ENCODE measurements at places on chromosomes 5 and 9.

DNA sequence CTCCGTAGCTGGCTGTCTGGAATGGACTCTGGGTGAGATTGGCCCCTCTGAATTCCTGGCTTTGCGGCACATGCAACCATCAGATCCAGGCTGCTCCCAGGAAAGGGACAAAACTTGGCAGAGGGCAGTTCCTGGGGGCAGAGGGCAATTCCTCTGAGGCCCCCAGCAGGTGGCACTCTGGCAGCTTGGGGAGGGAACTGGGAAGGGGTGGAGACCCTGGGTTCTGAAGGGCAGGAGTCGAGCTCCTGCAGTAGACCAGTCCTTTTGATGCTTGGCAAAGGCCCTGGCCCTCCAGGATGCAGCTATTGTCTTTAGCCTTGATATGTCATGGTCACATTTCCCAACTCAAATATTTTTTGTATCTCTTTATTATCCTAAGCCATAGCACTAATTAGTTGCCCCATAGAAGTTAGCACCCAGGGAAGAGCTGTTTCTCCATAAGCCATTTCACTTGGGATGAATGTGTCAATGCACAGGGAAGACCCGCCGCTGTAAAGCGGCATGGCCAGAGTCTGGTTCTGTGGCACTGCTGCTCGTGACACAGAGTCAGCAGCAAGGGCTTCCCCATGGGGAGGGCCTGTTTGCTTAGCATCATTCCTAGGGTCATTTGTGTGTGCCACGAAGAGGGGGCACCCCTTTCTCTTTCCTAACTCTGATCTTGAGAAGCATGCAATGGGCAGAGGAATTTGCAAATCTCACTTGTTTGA is 51.2 kb upstream of the CDK20 start:
- DNase-seq: no peak

DNA sequence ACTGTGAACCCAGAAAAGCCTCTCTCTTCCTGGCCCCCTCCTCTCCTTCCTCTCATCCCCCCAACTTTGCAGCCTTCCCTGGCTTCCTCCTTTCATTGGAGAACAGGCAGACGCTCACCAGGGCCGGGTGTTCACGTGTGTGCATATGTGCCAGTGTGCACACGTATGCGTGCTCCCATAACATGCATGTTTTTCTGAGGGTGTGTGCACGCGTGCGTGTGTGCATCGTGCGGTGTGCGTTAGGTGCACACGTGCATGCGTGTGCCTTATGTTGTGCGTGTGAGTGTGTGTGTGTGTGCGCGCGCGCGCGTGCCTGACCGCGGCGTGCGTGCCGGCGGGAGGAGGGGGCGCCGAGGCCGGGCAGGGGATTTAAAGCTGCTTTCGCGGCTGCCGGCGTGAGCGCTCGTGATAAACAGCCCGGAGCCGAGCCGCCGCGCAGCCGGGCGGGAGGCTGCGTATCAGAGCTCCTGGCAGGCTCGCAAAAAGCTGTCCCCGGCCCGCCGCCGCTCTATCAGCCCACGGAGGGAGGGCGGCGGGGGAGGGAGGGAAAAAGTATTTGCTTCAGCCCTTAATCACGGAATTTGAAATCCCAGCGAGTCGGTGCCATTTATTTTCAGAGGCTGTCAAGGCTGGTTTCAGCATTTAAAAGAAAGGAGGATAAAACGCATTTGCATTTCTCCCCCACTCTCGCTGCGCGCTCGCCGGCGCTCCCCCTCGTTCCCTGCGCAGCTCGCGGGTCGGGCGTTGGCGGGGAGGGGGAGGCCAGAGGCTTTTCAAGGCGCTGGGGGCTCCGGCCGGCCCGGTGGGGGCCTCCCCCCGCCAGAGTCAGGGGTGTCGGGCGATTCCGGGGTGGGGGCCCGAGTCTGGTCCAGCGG is 183.9 kb downstream of the C9orf50 start:
- DNase-seq: no peak

DNA sequence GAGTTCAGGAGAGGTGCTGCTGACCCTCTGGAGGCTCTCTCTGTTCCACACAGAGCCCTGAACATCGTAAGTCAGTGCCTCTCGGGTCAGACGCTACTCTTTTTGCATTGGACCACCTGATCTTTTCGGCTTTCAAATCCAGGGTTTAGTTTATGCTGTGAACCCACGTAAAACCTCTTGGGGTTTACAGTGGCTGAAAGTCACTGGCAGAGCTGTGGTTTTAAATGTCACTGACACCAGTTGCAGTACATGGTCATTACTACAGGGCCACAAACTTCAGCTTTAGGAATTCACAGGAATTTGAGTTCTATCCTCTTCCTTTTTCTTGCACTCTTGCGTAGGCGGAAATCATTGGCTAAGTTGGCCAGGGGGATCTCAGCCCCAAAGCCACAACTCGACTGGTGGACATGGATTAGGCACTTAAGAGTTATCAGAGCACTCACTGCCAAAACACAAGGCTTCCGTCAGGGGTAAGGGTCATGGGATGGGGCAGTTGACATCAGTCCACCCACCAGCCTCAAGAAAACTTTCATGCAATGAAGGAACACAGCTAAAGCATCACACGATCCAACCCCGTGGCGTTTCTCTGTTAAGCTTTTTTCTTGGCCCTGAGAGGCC is 76.9 kb downstream of the SFXN1 start:
- DNase-seq: no peak

- DNase-seq: no peak
These were observed 555.5 kb downstream of the CDH9 start for GRCh38 chr5:26482810-26483375.

- DNase-seq: no peak
These were observed 7.2 kb downstream of the TOR1A start for GRCh38 chr9:129816501-129817435.

- DNase-seq: no peak
These were observed 76.4 kb upstream of the TARS1 start for GRCh38 chr5:33364406-33364805.

DNA sequence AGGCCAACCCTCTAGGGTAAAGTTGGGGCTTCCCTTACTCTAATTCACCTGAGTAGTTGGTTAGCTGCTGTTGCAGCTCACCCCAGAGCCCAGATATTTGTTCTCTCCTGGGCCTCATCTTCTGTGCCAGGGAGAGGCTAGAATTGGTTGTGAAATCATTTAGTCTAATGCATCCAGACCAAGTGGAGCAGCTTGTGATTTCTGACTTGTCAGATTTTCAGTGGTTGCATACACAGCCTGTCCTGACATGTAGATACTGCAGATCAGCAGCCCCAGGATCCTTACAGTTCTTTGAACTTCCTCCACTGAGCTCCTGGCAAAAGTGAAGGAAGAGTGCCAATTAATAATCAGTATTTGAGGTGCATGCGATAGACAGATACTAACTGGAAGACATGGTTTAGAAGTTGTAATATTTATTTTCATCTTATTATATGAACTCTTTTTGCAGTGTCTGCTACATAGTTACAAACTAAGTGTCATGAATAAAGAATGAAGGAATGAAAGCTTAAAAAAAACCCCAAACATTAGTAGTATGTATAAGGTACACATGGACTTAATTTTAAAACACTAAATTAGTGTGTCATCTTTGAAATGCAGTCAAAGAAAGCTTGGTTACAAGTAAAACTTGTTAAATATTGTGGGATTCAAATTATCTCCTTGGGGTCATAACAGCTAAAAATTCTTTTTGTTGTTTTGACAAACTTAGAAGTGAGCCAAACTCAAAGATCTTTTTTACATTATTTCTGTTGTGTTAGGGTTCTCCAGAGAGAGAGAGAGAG is 128.5 kb downstream of the VPS13A start:
- no peak for DNase-seq

DNA sequence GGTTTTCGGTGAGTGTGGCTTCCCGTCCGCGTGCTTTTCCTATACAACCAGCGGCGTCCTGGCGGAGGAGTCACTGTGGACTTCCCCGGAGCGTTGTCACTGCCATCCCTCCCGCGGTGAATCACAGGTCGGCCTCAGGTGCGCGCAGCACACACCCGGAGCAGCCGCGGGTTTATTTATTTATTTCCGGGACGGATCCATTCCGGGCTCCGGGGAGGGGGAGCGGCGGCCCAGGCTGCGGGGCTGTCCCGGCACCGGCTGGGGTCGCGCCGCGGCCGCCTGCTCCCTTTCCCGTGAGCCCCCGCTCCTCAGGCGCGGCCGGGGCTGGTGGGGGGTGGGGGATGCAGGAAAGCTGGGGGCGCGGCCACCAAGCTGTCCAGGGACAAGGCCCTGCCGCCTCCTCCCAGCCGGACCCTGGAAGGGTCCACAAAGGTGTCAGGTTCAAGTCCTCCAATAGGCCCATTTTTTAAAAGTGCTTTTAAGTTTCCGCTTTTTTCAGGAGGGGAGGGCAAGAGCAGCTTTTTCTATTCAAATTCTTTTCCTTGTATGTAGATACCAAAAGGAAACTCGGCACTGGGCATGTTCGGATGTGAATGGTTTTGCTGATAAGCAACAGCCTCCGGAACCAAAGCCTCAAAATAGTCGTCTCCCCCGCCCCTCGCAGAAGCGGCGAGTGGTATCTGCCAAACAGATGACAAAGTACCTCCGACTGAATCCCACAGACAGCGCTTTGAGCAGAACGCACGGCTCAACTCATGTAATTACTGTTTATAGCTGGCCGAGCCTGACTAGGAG is 192.5 kb downstream of the CD180 start:
- DNase-seq: no peak

DNA sequence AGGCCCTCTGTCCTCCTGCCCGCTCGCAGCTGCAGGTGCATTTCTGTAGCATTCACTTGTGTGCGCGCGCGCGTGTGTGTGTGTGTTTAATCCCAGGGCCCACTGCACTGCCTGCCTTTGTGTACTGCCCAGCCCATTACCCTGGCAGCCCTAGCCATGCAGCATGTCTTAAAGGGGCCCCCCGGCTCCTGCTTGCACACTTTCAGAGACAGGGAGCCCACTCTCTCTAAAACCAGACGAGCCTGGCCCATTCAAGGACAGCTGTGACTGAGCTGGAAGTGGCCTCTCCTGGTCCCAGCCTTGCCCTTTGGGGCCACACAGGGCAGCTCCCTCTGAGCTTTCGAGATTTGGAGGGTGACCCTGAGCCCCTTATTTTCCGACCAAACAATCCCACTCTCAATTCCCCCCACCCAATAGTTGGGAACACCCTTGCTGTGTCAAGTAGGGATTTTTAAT is 98.9 kb downstream of the DAB2IP start:
- no peak for DNase-seq

DNA sequence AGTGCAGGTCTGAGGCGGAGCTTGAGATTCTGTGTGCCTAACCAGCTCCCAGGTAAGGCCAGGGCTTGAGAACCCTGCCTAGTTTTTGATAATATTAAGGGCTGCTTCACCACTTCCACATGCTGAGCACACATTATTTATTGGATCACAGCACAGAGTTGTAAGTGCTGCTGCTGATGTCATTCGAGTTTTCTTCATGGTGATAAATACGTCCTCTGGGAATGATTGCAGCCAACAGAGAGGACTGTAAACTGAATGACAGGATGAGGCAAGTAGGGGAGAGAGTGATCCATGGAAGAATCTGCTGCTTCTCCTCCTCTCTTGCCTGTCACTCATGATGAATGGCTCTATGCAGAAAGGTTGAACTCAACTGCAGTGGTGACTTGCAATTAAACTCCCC is 77.9 kb upstream of the VPS13A start:
- peak; percentile 68 for DNase-seq

DNA sequence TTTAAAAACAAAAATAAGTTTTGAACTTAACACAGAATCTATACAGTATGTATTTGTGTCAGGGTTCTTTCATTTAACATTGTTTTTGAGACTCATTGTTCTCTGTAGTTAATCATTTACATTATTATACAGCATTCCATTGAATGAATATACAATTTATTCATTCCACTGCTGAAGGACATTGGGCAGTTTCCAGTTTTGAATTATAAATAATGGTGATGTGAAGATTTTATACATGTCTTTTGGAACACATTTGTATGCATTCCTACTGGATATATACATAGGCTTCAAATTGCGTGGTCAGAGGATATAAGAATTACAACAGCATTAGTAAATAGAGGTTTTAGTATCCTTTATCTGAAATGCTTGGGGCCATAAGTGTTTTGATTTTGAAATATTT is 72.0 kb downstream of the CEP120 start:
- DNase-seq: no peak

- no peak for DNase-seq
These were observed 23.2 kb upstream of the LRRC14B start for GRCh38 chr5:167982-168660.

- DNase-seq: no peak
These were observed 116.7 kb upstream of the KLF4 start for GRCh38 chr9:107606149-107606790.

All from NCI-H1436 treated with DMSO at 0.1 percent for 48 hours (cell line).